ENCODE measurements at places on chromosomes 6 and 20. TPM values are rescaled to one million over a fixed set of nuclear protein-coding genes. Genes with fewer than 3 reads are reported as not detected.

- no peak for DNase-seq
Observed at GRCh38 chr6:99711925-99712324, 105.3 kb downstream of the PRDM13 start.

The RPP40 gene
- total RNA-seq, result 34.8 TPM

The ACTL10 gene
- 1.7 TPM for total RNA-seq

The ALDH5A1 gene
- 1.7 TPM for total RNA-seq

- no peak for DNase-seq
Observed at GRCh38 chr6:90146024-90146423, 150.6 kb downstream of the BACH2 start.
